ENCODE measurements at places on chromosomes 4 and X. TPM values are rescaled to one million over a fixed set of nuclear protein-coding genes. Genes with fewer than 3 reads are reported as not detected.
A peak's percentile ranks its signal among the peaks of the same experiment; 100 is the strongest.

The BEX2 gene
- polyA plus RNA-seq = 0.54 TPM

The NUDT11 gene
- not detected for polyA plus RNA-seq

GRCh38 chrX:110665223-110666002 is 130.2 kb downstream of the CHRDL1 start:
- peak; percentile 7 for DNase-seq

GRCh38 chrX:10904220-10904619 is 206.9 kb upstream of the HCCS start:
- DNase-seq = no peak

GRCh38 chr4:129264008-129264657 is 168.2 kb downstream of the C4orf33 start:
- no peak for DNase-seq

DNA sequence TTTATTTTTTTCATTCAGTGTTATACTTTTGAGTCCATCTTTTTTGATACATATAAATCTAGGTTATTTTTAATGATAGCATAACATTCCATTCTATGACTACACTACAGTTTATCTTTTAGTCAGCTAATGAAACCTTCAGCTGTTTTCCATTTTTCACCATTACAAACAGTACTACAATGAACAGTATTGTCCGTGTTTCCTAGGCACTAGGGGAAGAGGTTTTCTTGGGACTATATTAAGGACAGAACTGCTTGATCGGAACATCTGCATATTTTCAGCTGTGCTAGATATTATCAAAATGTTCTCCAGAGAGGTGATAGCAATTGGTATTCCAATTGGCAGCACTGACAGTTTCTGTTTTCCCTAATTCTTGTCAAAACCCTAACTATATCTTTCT is 44.3 kb upstream of the HCCS start:
- DNase-seq = no peak

GRCh38 chrX:150522494-150522893 is 45.9 kb upstream of the MTM1 start:
- no peak for DNase-seq

DNA sequence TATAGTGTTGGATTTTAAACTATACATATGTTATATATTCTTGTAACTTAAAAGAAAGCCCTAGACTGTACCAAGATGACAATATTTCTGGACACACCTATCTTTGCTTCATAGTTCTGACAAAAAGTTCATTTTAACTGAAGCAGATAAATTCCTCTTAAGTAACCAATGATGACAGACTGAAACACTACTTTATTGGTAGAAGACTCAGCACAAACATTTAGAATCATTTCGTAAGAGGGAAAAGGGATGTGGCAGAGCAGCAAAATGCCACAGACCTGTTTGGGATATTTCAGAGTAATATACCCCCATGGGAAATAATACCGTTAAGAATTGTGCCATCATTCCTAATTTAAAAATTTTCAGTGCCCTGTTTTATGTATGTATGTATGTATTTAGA is 56.2 kb downstream of the APOO start:
- DNase-seq = no peak

DNA sequence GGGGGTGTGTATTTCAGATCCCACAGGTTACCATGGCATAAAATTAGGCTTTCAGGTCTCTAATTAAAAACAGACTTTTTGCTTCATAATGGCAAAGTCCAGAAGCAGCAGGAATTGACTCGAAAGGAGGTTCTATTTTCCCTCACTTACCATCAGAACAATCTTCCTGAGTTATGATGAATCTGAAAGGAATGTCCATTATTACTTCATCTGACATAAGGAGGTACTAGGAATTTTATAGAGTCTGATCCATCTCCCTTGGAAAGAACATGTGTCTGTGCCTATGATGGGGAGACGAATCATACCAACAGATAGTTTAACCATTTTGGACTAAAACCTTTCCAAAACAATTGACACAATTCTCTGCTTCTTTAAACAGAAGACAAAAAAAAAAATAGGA is 206.3 kb upstream of the FGF13 start:
- no peak for DNase-seq

DNA sequence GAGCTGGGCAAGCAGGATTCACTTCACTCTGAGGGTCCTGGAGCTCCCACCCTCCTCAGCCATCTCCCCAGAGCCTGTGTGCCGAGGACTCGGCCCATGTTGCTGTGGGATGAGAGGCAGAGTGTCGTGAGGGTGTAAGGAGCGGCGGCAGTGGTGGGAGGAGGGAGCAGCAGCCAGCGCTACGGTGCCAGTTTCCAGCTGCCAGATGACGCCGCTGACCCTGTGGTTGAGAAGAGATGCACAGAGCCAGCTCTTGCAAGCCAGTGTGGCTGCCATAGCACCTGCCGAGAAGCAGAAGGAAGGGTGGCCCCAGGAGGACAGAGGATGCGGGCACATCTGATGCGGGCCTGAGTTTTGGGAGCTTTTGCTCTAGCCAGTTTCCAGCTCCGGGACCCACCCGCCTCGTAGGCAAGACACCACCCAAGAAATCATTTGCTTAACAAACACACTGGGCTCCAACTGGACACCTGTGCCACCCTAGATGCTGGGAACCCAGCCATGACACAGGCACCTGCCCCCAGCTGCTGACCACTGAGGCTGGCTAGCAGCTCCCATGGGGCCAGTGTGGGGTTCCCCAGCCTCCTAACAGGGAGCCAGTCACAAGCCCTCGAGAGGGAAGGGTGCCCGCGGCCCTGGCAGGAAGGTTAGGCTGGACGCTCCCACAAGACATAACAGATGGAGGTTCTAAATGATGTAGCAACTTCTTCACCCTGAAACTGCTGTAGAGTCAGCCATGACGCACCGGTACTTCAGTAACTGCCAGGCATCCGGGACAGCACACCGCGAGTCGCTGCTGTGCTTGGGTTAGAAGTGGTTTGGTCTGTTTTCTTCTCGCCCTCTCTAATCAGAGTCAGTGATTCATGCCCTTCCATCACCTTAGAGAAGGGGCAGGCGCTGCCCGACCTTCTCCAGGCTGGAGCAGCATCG is 8.9 kb downstream of the MSANTD1 start:
- no peak for DNase-seq

DNA sequence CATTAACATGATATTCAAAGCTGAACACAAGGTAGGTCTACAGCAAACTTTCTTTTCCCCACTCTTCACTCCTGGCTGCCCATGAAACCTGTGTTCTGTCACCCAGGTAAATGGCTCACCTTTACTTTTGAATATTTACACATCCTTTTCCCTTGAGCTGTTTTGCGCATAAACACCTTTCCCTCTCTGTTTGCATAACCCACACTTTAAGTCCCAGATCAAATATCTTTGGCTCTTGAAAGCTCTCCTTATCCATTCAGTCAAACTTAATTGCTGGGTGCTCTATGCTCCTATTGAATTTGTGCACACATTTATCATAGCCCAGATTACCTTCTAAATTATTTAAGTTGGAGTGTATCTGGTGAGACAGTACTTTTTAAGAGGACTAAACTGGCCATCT is 51.7 kb upstream of the ATP8A1 start:
- no peak for DNase-seq

- no peak for DNase-seq
Measured at GRCh38 chrX:37894725-37895124, 47.4 kb upstream of the DYNLT3 start.

DNA sequence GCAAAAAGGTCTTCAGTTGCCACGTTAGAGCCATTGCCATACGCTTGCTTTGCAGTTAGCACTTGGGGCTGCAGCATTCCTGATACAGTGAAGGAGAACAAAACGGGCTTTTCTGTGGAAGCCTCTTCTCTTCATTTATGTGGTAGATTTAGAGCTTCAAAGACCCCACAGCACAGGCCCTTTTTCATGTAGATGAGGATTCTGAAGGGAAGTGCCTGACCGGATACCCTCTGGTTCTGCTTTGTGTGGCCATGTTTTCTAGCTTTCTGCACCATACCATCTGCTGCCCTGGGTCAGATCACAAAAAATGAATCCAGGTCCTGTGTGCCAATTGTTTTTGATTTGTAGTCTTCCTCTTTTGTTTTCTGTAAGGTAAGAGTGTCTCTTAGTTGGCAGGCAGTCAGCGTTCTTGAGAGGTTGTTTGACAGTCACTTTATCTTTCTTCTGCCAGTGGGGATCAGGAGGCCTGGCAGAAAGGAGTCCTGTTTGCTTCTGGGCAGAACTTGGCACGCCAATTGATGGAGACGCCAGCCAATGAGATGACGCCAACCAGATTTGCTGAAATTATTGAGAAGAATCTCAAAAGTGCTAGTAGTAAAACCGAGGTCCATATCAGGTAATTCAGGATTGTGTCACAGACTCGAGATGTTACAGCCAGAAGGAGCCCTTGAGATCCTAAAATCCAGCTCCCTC is 7.7 kb downstream of the LAP3 start:
- no peak for DNase-seq

GRCh38 chr4:144894573-144894972 is 203.4 kb downstream of the ANAPC10 start:
- DNase-seq = no peak

- DNase-seq = no peak
Measured at GRCh38 chr4:95889662-95890061, 49.8 kb downstream of the PDHA2 start.

All from HepG2 (cell line).